ENCODE measurements at places on chromosomes 16 and 17.

DNA sequence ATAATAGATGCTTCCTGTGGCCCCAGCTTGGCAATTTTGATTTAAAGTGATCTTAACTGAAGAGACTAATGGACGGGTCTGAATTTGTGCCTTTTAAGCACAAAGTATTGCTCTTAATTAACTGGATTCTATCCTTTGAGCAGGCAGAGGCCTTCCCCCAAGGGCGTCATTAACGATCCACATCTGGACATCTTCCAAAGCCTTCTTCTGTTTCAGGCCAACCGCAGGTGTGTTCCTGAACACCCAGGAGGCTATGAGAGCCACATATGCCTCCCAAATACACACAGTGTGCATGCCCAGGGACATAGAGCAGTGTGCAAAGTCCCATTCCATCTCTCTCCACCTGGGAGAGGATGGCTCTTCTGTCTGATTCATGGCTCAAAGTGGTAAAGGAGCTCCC lies 42.3 kb downstream of the MAPT start:
- no peak for DNase-seq

DNA sequence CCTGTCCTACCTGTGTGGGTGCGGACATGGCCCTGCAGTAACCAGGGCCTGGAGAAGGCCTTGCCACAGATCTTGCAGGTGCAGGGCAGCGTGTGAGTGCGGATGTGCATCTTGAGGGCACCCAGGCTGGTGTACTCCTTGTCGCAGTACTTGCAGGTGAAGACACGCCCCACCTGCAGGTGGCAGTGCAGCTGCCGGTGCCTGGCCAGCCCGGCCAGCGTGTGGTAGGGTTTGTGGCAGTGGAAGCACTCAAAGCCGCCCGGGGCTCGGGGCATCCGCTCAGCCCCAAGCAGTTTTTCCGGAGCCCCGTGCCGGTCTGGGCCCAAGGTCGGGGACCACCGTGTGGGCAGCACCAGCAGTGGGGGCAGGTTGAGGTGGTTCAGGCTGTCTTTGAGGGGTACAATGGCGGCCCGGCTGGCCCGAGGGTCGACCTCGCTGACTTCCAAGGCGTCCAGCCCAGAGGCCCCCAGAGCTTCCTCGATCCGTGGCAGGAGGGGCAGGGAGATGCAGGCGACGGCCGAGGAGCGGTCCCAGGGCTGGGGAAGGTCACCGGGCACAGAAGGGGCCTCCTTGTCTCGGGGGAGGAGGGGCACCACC lies 5.1 kb downstream of the SNAI3 start:
- no peak for DNase-seq

DNA sequence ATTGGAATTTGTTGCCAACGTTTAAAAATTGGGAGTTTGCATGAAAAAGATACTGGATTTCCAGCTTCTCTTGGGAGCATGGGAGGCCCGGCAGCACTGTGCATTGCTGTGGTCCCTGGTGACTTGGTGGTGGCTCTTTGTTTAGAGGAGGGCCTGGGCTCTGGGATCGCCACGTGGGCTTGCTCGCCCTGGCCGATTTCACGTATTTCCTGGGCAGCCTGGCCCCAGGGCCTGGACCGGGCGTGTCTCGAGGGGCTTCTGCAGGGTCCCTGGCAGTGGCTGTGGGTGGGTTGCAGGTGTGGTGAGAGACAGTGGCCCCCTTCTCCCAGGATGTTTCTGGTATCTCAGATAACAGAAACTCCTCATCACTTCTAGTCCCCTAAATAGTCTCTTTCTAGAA lies 67.9 kb downstream of the ATP2C2 start:
- no peak for DNase-seq

DNA sequence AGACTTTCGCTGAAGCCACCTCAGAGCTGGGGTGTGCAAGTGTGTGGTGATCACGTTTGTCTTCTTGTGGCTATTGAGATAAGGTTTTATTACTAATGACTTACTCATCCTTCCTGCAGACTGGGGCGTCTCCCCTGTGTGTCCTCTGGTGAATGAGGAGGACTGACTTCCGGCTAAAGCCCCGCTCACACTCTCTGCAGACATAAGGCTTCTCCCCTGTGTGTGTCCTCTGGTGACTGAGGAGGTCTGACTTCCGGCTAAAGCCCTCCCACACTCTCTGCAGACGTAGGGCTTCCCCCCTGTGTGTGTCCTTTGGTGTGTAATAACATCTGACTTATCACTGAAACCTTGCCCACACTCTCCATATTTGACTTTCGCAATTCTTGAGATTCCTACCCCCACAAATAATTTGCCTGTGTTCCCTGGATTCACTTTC lies 19.4 kb downstream of the PRDM7 start:
- DNase-seq: no peak

DNA sequence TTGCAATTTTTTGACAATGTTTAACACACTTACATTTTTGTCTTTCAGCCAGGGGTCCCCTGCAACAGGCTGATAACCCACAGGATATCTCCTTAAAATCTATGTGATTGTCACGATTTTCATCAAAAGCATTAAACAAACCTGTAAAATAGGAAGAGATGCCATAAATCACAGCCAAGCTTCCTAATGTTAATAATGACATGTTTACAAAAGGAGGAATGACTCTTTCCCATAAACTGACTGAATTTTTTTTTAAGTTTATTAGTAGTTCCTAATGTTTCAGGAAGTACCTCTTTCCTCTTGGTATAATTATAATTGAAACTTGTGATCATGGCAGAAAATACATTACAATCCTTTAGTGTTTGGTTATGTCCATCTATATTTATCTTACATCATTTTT lies 119.6 kb downstream of the CA4 start:
- no peak for DNase-seq

GRCh38 chr17:28519236-28519635 lies 13.1 kb downstream of the FOXN1 start:
- DNase-seq: no peak

GRCh38 chr16:48556913-48557351 lies 53.0 kb downstream of the N4BP1 start:
- DNase-seq: no peak

DNA sequence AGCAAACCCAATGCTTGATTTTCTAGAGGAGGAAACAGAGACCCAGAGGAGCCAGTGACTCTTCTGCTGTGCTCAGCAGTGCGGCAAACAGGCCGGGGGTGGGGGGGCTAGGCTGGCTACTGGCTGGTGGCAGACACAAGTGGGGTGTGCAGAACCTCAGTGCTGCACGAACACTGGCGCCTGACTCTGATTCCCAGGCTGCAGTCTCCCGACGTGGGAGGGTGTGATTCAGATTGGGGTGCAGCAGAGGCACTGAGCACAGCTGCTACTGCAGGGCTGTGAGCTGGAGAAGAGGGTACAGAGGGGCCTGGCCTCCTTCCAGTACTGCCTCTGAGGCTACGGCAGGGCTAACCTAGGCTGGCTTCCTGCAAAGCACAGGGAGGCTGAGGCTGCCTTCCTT lies 8.1 kb downstream of the RPL19 start:
- no peak for DNase-seq

DNA sequence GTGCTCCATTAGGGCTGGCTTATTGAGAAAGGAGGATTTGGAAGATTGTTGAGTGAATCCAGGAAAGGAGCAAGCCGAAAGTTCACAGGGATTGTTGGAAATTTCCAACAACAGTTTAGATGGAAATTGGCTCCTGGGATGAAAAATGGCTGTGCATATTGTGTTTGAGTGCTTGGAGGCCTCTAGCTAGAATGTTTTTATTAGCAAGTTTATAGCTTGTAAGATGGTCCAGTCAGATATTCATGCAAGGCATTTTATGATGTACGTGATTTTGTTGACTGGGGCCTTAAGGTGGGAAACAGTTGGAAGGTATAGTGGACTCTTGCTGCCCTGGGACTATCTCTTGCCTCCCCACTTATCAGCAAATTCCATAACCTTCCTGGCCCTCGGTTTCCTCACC lies 216.7 kb downstream of the PRKCA start:
- DNase-seq: no peak

DNA sequence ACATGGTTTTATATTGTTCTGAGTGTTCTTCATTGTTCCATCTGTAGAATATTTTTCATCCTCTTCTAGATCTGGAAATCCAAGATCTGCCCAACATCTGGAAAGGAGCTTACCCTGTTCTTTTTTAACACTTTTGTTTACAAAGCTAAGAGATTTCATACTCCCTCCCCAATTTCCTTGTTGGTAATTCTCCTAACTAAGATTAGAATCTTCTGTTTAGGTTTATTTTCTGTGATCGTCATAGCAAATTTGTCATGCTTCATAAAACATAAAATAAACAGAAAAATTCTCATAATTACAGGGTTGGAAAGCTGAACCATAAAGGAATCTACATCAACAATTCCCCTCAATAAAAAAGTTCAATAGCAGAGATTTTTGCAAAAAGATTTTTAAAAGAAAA lies 580.3 kb upstream of the CA10 start:
- no peak for DNase-seq

- no peak for DNase-seq
These were observed 5.7 kb downstream of the HS3ST3B1 start for GRCh38 chr17:14306596-14306995.

- no peak for DNase-seq
These were observed 6.8 kb downstream of the RSPRY1 start for GRCh38 chr16:57192720-57193486.

DNA sequence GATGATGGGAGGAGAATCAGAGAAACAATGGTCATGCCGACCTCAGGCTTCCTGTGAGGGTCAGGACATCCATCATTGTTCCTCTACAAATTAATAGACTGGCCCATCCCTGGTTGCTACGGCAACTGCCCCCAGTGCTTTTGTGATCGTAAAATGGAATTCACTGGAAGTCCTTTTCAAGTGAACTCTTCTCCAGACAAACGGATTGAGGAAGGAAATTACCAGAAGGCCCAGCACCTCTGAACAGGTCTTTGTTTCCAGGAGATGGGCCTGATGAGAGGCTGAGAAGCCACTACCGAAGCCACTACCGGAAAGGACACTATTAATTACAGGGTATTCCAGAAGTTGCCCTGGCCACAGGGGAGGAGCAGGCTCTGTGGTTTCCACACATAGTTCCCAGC lies 126.0 kb downstream of the MGAT5B start:
- no peak for DNase-seq

DNA sequence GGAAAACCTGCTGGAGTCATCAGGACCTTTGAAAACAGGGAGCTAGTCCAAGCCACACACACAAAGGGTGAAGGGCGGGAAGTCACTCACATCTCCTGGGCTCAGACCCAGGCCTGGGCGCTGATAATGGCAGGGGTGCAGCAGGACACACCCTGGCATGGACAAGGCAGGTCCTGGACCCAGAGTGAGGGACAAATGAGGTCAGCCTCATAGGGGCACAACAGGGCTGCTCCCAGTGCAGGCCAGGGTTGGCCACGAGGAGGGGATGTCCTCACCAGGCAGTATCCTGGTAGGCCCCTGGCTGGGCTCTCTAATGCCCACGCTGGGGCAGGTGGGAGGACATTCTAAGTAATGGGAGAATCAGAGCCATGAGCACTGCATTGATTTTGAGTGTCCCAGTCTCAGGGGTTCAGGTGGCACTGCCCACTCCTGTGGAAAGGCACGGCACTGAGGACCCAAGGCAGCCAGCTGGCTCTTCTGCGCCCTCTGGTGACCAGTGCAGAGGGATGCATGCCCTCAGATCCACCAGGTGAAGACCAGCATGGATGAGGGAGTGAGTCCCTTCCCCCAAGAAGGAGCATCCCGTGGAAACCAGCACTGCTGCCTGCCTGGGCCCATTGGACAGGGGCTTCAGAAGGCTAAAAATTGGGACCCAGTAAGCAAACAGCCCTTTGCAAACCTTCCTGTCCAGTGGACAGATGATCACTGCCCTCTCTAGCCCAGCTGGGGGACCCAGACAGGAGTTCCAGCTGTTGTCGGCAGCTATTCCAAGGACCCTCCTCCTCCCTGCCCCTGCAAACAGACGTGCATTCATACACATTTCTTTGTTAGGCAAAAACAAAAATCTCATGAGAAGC lies 23.4 kb upstream of the SREBF1 start:
- DNase-seq: peak; percentile 65

GRCh38 chr16:4272114-4272956 lies 488 bp downstream of the TFAP4 start:
- no peak for DNase-seq

- no peak for DNase-seq
These were observed 951 bp upstream of the GPRC5C start for GRCh38 chr17:74430706-74431567.

GRCh38 chr17:62746941-62747340 lies 61.2 kb downstream of the MARCHF10 start:
- DNase-seq: no peak

DNA sequence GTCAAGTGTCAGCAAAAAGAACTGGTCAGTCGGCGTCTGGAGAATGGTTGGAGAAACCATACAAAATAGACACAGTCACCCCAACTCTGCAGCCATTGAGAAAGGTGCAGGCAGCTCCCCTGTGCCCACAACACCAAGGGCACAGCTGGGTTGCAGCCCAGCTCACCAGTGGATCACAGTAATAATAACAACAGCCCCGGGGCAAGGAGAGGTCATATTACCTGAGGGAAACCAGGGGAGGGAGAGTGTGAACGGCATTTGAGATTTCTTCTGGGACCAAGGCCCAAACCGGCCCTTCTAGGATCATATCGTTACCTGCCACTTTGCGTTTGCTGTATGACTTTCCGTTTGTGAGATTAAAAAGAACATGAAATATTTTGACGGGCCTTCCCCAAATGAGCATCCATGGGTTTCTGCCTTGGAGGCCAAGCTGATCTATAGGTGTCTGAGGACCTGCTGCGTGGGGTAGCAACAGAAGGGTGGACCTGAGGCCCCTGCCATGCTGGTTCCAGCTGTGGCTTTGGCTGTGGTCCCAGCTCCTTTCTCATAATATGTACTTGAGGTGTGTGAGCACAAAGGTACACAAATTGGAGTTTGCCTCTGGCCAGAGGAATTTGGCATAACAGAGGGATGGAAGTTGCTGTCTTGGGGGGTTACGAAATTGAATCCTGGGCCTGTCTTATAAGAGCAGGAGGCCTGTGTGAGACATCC lies 154.6 kb downstream of the CMIP start:
- no peak for DNase-seq

DNA sequence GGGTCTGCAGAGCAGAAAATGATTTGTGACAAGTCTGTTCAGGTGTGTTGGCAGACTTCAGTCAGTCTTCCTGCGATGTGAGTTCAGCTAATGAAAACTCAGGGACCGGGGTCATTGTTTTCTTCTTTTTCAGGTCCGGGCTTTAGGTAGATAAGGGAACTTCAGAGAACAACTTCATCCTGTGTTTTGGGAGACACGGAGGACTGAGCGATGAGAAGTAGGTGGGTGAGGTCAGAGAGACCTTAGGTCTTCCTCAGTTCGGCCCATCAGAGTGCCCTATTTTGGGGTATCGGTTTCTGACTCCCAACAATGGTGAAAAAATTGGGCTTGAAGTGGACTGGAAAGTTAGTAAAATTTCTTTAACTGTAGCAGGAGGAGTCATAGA lies 88.9 kb upstream of the ATF7IP2 start:
- DNase-seq: no peak
